Right atrium auricular region (tissue), 2 donors: ENCODE measurements at places on chromosomes 13 and 19.

DNA sequence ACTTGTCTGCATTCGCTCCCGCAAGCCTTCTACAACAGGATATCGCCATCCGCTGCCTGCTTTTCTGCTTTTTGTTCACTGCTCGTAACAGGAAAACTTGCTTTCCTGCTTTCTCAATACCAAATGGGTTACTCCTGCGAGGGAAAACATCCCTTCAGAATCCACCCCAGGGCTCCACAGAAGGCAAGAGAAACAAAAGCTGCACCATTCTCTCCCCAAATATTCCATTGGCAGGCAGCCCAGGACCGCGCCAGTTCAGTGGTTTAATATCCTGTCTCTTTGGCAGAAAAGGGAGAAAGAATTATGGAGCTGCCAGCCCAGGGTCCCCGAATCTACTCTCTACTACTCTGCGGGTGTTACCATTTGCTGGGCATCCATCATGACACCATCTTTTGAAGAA, 84.7 kb upstream of the DOCK9 start:
- no peak for DNase-seq

DNA sequence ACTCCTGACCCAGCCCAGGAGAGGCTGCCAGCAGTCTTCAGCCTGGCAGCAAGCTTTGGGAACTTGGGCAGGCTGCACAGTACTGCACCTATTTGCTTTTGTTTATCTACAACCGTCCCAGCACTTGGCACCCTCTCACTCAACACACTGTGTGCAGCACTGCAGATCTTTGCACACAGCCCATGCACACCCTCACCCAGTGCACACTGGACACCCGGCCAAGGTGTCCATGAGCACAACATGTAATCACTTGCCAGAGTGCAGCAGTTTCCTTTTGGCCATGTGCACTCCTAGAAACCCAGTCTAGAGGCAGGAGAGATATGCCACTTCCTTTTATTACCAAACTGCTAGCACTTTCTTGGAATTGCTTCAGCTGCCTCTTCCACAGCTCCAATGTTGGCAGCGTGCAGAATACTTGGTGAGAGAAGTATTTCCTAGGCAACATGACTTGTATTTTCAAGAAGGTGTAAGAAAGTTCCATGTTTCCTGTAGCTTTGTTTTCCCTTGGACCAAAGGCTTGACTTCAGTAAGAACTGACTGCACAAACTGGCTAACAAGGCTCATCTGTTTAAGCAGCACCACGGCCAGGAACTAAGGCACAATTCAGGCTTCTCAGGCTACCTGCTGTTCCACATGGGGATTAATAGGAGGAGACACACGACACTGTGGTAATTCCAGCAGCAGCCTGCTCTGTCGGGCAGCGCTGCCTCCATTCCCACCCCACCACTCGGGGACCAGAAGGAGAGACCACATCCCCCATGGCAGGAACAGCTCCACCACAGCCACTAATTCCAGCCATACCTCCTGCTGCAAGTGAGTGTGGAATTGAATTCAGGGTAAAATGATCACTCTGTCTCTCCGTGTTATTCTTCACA, 15.3 kb downstream of the ATP7B start:
- no peak for DNase-seq

DNA sequence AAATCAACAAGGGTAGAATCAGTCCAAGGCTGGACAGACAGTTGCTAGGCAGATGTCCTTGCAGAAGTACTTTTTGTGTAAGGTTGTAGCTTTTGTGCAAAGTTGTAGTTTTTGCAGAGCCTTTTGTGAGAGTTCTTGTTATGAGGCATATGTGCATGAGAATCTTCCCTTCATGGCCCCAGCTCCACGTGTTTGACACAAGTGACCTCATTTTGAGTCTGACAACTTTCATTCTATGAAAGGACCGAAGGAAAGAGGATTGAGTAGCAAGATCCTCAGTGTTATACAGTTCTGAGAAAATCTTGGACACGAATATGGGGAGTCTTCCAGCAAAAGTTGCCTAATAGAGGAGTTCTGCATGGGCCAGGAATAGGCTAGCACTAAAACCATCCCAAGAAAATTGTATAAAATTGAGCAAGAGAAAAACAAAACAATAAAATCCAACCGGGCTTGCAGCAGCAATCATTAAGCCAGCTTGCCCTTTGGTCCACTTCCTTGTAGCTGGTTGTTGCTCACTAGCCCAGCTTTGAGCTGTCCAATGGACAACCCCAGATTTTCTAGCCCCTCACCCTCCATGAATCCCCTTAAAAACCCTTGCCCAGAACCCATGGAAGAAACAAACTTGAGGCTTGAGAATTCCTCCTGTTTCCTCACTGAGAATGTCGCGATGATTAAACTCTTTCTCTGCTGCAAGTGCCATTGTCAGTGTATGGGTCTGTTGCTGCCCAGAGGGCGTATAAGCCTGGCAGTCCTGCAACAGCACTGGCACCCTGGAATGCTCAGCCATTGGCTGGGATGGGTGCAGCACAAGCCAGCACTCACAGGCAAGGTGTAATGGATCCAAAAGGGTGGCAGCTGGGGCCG, 6.5 kb downstream of the EPSTI1 start:
- no peak for DNase-seq

DNA sequence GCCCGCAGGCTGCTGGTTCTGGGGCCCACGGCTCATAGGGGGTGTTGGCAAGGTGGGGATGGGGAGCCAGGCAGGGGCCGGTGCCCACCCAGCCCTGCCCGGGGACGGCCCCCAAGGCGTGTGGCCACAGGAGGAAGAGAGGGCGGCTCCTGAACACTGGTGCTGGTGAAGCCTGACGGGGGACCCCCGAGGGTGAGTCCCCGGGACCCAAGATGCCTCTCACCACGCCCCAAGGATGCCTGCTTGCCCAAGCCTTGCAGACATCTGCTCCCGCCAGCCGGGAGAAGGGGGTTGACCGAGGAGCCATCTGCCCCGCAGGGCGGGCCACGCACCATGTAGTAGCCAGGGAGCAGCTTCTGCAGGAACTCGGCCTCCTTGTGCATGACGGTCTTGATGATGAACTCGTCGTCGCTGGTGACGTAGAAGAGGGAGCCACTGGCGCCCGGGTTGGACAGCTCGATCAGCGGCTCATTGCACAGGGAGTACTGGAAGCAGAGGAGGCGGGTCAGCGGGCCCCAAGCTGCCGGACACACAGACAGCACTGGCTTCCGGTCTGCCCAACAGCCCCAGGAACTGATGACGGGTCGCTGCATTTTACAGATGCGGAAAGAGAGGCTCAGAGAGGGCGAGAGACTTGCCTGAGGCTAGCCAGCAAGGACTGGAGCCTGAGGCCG, 29.6 kb upstream of the CACTIN start:
- DNase-seq = no peak

- DNase-seq = no peak
These were observed 7.0 kb downstream of the NUMBL start for GRCh38 chr19:40683437-40683836.

- DNase-seq = no peak
These were observed 484.2 kb upstream of the SLITRK1 start for GRCh38 chr13:84366506-84366905.

- DNase-seq = no peak
These were observed 277.7 kb upstream of the ZNF507 start for GRCh38 chr19:32067685-32068084.

DNA sequence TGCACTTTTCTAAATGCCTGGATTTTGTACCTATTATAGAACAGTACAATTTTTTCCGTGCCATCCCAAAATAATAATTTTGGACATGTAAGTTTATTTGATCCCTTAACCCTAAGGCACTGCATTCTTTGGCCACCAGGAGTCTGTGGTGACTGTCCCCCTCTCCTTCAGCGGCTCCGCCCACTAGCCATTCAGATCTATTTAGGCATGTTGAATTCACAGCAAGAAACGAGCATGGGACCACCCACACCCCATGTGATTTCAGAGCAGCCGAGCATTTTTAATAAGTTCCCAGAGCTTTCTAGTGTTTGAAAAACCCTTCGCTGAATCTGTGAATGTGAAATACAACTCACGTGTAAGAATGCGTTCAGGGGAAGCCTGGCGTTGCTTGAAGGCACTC, 567.5 kb downstream of the MYO16 start:
- DNase-seq = no peak

DNA sequence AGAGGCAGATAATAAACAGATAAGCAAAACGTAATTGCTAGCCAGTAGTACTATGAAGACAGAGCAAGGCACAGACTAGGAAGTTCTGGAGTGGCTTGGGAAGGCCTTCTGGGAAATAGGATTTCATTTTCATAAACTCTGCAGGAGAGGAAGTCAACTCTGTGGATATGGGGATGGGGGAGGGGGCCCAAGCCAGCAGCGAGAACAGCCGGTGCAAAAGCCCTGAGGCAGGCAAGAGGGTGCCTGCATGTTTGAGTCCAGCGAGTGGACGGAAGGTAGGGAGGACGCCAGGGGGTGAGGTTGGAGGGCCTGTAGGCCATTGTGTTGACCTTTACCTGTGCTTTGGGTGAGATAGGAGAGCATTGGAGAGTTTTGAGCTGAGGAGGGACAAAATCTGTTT, 9.0 kb upstream of the ASF1B start:
- DNase-seq = no peak

DNA sequence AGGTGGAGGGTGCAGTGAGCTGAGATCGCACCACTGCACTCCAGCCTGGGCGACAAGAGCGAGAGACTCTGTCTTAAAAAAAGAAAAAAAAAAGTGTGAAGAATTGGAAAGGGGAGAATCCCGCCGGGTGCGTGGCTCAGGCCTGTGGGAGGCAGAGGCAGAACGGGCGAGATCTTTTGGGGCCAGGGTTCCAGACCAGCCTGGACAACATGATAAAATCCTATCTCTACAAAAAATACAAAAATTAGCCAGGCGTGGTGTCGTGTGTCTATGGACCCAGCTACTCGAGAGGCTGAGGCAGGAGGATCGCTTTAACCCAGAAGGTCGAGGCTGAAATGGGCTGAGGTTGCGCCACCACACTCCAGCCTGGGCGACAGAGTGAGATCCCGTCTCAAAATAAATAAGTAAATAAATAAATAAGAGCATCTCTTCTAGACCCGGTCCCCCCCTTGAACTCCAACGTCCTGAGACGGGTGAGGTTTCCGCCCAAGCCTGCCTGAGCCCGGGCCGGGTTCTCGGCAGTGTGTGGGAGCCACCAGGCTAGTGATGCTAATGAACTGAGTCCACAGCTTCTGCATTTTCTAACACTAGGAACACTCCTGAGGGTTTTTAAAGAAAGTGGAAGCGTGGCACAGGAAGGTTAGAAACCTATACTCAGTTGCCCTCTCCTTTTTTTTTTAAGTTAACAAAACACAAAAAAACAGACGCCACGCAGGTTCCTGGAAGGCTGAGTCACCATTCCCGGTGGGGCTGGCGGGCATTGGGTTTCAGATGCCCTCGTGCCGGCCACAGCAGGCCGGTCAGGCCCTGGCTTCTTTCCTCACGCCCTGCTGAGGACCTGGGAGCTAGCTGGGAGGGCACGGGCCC, 22.0 kb downstream of the GPX4 start:
- no peak for DNase-seq

DNA sequence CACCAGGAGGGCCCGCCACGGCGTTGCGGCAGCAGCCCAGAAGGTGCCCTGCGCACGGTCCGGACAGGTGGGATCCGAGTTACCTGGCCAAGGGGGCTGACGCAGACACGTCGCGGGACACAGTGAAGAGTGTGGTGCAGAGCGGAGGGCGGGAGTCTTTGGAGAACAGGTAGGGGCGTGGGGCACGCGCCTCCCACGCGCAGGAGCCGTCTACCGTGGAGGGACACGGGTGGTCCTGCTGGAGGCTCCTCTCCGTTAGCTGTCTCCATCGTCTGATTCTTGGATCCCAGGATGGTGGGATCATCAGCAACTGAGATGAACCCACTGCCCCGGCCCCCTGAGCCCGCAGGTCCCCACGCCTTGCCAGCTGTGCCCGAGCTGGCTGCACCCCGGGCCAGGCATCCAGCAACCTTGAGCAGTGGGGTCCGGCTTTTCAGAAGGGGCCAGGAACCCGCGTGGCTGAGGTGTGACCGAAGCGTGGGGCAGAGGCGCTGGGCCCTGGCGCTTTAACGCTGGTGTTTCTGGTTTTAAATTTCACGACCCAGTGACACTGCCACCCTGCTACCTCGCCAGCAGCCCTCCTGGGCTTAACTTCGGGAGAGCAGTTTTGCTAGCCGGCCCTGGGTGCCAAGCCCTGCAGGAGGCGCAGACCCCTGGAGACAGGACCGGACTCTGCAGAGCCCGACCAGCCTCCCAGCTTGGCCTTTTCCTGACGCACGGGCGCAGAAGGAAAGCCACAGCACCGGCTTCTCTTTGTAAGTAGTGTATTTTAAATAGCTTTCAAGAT, 7.3 kb downstream of the FGF22 start:
- no peak for DNase-seq

DNA sequence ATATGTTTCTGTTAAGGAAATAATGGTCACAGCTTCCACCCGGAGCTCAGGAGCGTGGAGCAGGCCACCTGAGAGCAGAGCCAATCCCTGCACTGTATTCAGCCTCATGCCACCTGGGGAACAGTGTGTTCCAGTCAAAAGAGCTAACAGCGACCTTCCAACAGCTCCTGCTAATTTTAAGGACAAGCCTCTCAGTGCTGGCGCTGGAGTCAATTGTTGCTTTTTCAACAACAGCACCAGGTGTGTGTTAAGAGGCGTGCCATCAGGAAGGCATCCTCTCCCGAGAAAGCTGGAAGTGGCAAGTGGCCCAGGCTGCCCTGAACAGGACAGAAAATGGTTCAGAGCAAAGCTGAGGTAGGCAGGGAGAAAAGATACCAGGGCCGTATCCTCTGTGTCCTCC, 102.0 kb downstream of the CACNA1A start:
- no peak for DNase-seq

- DNase-seq = no peak
These were observed 107.2 kb downstream of the CACNA1A start for GRCh38 chr19:13398780-13399726.

GRCh38 chr19:7815325-7815724, 14.7 kb upstream of the EVI5L start:
- DNase-seq = no peak

DNA sequence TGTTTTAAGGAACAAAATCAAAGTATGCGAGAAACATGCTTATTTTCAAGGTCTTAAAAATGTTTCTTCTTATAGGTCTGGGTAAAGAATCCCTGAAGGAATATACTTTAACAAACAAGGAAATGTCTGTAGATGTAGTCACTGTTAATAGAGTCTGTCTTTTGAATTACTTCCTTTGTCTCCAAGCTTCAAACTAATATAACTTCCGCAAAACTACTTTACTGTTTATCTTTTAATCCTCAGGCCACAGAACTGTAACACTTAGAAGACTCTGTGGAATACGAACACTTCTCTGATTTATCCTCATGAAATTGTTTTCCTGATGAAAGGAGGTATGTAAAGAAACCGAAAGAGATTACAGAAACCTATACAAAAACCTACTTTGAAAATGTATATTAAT, 316.0 kb downstream of the PCDH9 start:
- DNase-seq = no peak

DNA sequence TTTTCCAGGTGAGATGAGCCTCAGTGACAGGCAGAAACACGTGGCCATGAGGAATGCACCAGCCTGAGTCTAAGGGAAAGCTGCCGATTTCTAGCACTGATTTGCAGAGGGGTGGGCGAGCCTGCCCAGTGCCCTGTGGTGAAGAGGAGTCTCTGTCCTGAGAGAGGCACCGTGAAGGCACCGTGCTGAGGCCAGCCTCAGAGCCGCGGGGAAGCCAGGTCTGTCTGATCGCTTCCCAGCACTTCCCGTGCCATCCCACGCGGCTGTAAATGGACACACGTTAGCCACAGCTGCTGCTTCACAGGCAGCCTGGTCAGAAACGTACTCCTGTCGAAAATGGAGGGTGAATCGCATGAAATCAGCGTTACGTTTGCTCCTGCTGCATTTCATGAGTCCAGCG, 79.8 kb downstream of the ATP11A start:
- no peak for DNase-seq
